Neural crest cell (in vitro differentiated cells): ENCODE measurements at places on chromosomes 12 and 14. TPM values are rescaled to one million over a fixed set of nuclear protein-coding genes. Genes with fewer than 3 reads are reported as not detected.

The BCL11B gene
- 0.28 and 0.32 TPM in 2 replicates for total RNA-seq

The GPR84 gene
- total RNA-seq: not detected in 2 replicates

DNA sequence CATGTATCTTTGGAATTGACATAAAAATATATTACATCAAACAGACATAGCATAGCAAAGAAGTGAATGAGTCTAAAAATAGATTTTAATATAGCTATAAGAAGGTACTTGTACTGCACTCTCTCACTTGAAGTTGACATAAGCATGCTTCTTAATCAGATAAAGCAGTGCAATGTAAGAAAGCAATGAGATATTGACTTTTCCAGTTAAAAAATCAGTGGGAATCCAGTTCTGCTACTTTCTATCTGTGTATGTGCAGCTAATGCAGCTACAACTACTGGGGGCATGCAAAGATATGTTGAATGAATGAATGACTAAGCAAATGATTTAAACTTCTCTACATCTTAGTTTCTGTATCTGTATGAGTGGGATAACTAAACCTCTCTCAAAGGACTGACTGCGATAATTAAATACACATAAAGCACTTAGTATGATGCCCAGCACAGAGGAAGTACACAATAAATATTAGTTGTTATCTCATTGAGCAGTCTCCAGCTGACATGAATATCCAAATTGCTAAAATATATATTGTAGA lies 10.3 kb downstream of the WASHC3 start:
- no peak for DNase-seq

DNA sequence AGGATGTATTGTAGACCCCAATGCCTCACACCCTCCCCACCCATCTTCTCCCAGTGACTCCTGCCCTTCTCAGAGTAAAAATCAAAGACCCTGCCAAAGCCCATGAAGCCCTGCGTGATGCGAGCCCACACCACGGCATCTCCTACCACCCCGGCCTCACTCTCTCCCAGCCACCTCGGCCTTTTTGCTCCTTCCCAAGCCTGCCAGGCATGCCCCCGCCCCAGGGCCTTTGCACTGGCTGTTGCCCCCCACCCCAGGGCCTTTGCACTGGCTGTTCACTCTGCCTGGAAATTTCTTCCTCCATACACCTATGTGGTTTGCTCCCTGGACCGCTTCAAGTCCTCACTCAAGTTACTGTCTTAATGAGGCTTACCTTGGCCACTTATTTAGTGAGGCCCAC lies 5.0 kb upstream of the CHGA start:
- no peak for DNase-seq
